ENCODE measurements at places on chromosomes 2 and 18.

DNA sequence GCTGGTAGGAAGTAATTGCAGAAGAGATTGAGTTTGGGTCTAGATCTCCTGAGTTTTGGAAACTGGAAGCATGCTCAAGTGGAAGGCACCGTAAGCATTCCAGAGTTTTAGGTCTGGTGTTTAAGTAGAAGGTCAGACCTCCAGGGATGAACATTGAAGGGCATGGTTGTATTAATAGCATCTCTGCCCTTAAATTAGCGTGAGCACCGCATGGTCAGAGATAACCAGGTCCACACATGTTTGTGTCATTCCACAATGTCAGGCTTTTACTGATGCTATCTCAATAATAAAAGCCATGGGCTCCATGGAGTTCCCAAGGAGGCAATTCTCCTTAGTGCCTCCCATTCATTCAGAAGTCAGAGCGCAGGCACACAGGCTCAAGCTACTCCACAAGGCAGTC is 28.3 kb upstream of the ZNF407 start:
- no peak for DNase-seq

DNA sequence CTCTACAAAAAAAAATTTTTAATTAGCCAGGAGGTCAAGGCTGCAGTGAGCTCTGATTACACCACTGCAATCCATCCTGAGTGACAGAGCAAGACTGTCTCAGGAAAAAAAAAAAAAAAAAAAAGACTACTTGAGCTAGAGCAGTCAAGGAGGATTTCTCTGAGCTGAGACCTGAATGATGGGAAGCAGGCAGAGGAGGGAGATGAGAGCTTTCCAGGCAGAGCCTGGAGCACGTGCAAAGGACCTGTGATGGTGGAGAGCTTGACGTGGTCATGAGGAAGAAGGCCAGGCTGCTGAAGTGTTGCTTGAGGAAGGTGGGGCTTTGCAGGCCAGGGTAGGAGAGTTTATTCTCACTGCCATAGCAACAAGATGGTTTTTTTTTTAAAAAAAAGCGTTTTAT is 51.9 kb upstream of the POMC start:
- no peak for DNase-seq

GRCh38 chr2:190766174-190766572 is 114.4 kb upstream of the GLS start:
- no peak for DNase-seq

DNA sequence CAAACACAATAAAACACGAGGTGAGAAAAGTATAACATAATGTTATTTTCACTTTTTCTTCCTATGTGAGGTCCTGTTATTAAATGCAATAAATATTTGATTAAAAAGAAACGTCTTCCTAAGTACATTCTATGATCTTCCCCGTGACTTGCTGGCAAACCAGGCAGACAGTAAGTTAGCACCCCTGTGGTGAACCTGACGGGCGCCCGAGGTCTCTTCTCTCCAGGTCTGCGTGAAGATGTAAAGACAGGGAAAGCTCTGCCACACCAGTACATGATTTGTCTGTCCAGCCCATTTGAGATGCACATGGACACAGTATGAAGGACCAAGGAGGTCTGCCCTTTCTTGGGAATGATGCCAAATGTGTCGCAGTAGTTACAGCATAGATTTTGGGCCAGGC is 57.6 kb downstream of the PTH2R start:
- no peak for DNase-seq

- no peak for DNase-seq
Measured at GRCh38 chr2:168948621-168949212, 47.6 kb downstream of the G6PC2 start.

Data from NCI-H510A (cell line).